ENCODE measurements at places on chromosomes 3 and 15.
A peak's percentile ranks its signal among the peaks of the same experiment; 100 is the strongest.

- DNase-seq = no peak
These were observed 158.6 kb upstream of the NR2E3 start for GRCh38 chr15:71651750-71652186.

- DNase-seq = no peak
These were observed 7.3 kb upstream of the ISLR2 start for GRCh38 chr15:74123131-74123429.

GRCh38 chr15:72796210-72796514, 12.6 kb upstream of the ADPGK start:
- DNase-seq = no peak

DNA sequence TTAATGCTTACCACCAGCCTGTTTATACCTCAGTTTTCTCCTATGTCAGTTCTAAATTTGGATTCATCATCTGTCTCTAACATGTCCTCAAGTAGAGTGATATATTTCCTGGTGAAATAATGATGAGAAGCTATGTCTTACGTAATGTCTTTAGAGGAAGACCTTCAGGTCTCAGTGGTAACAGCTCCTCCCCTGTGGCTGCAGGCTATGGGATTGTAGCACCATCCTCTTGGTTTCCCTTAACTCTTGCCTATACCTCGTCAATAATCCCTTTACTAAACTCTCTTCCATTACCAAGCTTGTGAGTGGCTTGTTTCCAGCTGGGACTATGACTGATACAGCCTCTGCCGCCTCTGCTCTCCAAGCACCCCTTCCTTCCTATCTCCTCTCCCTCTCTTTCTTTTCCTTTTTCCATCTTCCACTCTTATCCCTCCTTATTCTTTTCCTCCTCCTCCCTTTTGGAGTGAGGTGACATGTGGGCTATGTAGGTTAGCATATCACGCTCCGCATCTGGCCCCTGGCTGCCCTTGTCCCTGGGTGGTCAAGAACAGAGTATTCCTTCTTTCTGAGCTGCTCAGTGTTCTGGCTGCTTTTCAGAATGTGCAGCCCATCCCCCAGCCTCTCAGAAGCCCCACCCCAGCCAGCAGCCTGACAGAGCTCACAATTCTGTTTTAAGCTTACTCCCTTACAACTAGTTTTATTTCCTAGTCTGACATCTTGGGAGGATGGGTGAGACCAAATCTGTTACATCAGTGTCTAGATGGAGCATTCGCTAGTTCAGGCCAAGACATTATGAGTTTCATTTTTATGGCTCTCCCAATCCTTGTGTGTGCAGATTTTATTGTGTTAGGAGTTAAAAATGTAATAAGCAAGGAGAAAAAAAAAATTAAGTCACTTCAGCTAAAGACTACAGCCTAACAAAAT, 75.0 kb upstream of the RNU6-1 start:
- peak; percentile 59 for DNase-seq

DNA sequence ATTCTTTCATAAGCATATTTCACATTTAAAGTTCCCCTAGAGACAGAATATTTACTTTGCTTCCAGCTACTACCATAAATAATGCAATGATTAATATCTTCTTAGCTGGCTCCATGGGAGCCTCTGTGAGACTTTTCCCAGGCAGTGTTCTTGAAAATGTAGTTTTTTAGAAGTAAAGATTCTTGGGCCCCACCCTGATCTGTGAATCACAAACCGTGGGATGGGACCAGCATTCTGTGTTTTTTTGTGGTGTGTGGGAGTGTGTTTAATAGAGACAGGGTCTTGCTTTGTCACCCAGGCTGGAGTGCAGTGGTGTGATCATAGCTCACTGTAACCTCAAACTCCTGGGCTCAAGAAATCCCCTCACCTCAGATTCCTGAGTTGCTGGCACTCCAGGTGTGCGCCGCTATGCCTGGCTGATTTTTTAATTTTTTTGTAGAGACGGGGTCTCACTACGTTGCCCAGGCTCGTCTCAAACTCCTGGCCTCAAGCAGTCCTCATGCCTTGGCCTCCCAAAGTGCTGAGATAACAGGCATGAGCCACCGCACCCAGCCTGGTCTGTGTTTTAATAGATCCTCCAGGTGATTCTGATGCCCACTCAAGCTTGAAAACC, 83.0 kb downstream of the KLHL25 start:
- DNase-seq = no peak

DNA sequence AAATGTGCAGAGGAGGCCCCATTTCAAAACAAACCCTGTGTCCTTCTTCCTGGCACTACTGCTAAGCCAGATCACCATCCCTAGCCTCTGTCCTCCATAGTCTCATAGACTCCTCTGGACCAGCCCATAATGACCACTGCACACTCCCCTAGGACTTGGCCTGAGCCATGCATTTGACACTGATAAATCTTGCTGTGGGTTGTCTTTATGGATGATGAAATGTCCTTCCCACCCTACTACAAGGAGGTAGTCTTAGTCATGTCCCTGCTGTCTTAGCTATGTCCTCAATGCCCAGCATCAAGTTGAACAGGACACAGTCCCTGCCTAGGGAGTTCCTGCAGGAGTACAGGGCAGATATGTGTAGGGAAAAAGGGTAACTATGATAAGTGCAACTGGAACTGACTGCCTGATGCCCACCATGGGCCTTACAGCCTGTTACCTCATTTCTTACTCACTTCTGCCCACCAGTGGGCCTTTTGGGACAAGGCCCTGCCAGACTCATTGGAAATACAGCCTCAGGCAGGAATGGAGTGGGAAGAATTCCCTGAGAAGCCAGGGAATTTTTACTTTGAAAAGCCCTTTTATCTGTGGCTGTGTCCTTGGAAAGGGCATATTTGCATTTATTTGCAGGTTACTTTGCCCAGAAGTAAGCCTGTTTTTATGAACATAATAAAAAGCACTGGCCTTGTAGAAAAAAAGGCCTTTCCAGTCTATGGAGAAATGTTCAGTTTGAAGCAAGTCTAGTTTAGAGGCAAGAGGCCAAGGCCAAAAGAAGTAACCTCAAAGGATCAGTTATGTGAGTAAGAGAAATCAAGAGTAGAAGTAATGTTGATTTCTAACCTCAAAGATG, 199.6 kb upstream of the EIF1B start:
- no peak for DNase-seq

DNA sequence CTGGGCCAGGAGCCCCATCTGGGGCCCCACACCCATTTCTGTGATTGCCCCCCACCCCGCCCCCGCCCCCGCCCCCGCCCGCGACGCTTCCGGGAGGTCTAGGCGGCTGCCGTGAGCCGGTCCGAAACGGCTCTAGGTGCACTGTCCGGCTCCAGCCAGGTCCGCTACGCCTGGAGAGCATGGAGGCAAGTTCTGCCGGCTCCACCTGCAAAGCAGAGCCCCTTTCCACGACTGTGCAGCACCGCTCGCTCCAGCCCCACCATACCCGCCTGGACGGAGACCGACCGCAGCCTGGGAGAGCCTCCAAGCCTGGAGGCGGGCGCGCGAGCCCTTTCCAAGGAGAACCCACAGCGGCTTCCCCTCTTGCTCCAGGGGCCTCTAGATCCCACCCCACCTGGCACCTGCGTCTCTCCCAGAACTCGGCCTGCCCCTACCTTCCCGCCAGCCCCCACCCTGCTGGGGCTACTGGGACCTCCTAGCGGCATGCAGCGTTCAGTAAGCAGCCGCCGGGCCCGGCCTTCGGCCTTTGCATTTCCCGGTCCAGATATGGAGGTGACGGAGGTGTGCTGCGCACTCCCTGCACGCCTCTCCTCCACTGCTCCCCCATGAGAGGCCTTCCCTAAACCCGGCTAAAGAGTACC, 66.2 kb downstream of the KLF13 start:
- no peak for DNase-seq

DNA sequence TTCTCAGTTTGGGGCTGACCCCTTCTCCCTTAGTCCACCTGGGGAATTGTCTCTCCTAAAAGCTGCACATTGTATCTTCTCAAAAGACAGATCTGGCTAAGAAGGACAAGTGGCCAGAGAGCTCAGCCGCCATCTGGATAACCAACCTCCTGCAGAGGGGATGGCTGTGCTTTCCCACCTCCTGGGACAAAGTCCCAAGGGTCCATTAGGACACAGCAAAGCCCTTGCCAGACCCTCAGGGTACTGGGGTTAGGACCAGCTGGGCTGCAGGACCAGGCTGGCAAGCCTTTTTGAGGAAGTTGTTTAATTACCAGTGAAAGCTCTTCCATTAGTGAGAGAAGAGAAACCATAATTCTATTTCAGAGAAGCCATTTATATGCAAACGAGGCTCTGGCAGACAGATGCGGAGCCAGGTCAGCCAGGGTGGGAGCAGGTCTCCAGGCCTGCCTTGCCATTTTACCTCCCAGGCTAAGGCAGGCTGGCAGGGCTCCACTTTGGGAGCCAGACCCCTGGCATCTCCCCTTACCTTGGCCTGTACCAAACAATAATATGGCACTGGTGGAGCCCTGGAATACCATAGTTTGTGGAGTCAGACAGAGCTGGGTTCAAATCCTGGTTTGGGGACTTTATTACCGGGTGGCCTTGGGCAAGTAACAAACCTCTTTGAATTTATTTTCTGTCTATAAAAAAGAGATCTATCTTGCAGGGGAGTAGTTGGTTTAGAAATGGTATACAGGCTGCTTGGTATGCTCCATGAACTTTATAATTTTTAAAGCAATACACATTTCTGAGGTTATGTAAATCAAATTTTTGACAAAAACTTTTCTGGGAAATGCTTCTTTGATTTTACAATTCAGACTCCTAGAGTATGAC, 17.9 kb downstream of the SHF start:
- no peak for DNase-seq

DNA sequence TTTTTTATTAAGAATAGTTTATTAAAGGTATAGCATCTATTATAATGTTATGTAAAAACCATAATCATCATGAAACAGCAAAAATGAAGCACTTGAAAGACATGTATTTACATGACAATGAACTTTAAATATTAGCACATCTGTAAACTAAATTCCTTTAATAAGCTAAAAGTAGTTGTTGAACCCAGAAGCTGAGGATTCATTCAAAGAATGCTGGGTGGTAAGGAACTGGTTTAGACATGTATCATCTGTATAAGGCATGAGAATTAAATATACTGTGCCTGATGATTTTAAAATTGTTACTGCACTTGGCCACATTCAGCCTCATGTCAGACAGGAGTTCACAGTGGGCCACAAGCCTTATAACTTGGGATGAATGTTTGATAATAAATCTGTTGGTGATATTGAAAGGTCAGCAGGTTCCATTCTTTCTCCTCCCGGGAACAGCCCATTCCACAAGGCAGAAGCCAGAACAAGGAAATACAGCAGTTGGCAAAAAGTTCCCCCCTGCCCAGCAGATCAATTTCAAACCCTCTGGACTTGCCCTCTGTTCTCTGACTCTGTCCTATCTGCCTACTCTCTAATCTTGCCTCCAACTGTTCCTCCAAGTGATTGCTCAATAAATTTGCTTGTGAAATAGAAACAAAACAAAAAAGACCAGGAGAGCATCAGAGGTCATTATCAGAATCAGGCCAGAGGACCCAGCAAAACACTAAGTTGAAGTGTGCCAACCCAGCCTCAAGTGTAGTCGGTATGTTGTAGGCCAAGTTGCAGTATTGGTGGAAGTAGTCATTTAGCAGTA, 49.8 kb upstream of the TEX264 start:
- no peak for DNase-seq

GRCh38 chr3:105315144-105315543, 51.6 kb upstream of the ALCAM start:
- DNase-seq = no peak

DNA sequence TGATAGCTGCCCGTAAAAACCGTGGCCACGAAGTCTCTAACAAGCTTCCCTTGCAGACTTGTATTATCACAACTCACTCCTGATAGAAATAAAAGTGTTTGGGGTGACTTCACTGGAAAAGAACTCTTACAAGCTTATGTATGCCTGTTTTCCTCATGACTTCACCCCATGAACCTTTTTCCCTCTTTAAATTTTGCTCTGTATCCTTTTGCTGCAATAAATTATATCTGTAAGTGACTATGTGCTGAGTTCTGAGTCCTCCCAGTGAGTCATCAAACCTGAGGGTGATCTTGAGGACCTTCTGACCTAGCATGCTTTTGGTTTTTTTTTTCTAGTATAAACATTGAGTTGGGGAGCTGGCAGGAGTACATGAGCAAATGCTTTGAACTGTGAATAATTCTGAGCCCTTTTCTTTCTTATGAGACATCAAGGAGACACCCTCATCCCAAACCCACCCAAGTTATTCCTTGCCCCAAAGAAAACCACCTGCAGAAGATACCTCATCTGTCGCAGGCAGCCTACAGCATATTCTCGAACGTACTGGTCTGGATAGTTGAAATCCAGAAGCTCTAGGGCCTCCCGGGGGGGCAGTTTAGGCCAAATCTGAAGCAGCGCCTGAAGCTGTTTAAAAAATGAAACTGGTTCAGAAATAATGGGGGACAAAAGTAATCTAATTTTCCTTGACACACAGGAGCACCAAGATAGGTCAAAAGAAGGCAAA, 85.9 kb downstream of the FAIM start:
- no peak for DNase-seq
